Esophagus squamous epithelium (tissue), 5 donors: ENCODE measurements at places on chromosomes 7 and 10.

- DNase-seq, result no peak
These were observed at the start of gene SMARCD3 for GRCh38 chr7:151248346-151249033. Gene SMARCD3, minus strand, starts transcription at chr7:151248694. Its CDS starts 132 bp downstream, at chr7:151248562.

DNA sequence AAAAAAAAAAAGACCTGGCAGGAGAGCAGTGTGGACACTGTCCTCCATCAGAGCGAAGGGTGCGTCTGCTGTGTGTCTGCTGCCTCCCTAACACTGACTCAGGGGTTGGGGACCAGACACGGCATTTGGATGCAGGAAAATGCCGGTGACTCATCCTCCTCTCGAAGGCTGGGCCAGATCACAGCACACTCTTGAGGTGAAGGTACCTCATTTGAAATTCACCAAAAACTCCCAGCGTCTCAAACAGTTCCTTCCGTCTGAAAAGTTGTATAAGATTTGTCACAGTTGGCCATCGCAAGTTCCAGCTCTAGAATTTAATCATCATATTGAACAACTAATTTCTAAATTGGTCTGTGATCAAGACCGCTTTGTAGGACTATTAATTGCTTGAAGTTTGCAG is 118.1 kb upstream of the LYZL2 start:
- no peak for DNase-seq

GRCh38 chr7:111392294-111392693 is 170.0 kb downstream of the IMMP2L start:
- no peak for DNase-seq

DNA sequence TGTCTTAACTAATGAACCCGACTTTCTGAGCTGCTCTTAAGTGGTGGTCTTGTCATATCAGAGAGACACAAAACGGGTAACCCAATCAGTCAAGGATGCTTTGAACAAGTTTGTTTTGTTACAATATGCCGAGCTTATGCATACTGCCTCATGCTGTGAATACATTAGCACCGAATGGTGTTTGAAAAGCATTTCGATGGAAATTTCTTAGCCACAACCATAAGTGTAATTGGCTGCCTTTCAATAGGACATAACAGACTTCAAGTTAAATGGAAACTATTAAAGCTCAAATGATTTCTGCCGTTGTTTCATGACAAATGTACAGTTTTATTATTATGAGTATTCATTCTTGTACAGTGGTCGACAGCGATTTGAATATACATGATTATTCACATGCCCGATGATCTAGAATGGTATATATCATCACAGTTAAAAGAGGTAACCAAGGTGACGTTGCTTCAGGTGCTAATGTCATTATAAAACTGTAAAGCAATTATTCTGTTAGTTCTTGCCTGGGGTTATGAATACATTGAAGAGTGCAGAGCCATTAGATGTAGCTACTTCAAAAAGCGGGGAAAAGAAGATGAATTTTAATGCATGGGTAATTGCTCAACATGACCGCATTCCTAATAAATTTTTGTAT is 118.8 kb downstream of the EBF3 start:
- DNase-seq, result no peak

- DNase-seq, result no peak
These were observed 202.2 kb upstream of the ETV1 start for GRCh38 chr7:14191686-14192098.

GRCh38 chr7:141001546-141001945 is 13.2 kb downstream of the MRPS33 start:
- DNase-seq, result no peak
